ENCODE measurements at places on chromosomes 11 and 22.

DNA sequence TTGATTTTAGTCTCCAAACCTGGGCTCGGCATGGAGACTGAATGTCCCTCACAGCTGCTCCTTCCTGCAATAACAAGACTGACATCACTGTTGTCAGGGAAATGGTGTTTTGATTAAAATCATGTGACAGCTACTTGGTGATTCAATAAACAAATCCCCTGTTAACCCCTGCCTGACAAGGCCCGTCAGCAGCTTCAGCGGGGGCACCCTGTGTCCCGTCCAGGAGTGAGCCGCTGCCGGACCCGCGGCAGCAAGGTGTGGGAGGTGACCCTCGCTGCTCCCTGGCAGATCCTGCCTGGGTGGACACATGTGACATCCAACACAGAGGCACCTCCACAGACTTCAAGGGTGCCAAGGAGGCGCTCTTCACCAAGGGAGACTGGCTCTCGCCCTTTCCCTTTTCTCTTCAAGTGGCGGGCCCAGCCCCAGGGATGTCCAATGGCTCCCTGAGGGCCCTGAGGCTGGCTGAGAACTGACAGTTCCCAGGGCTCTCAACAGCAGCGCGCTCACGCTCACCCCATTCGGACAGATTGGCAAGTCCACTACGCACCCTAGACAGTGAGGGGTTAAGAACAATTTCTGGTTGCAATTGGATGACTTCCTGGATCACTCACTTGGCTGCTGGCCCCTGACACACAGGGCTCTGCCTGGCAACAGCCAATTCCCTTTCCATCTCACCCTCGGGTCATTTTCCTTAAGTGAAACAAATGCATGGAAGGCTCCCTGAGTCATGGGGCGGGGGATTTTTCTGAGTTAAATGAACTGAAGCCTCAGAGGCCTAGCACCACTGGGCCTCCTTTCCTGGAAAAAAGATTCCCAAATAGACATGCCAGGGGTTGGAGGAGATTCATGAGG, 30.7 kb downstream of the PPP2R1B start:
- DNase-seq, result peak; percentile 96

DNA sequence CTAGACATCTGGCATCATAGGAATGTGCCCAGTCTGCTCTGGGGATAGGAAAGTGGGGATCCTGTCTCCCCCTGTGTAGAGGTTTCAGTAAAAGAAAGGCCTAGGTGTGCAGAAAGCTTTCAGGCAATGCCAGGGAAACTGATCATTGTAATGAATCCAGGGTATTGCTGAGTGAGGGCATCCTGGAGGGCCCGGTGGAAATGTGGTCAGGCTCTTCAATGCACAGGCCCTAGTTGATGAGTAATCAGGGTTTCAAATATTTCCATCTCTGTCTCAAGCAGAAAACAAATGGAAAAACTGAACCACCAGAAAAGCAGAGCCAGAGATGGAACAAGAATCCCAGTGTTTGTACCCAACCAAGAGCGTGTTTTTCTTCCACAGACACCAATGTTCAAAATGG, 2.0 kb downstream of the CD3E start:
- DNase-seq, result no peak

GRCh38 chr11:122215244-122215992, 99.4 kb upstream of the BLID start:
- peak; percentile 68 for DNase-seq

DNA sequence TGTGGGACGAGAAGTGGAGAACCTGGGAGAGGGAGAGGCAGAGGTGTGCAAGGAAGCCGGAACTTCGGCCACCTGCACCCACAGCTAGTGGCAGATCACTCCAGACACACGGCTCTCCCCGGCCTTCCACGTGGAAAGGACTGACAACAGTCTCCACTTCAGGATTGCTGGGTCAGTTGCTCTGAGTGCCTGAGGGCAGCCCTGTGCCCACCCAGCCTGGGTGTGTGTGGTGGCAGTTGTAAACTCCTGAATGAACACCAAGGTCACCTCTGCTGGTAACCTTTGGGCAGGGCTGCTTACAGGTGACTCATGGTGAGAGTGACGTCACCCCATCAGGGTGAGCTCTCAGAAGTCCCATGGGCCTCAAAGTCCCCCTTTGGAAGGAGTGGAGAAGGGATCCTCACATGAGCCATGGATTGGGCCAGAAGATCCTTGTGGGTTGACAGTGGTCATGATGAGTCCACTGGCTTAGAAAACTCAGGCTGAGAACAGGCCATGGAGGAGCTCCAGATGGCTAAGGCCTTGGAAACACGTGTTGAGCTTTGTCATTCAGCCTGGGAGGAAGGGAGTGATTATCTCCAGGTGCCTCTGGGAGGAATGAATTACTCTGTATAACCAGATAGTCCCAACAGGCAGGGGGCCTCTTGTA, 71.3 kb downstream of the BCR start:
- no peak for DNase-seq

DNA sequence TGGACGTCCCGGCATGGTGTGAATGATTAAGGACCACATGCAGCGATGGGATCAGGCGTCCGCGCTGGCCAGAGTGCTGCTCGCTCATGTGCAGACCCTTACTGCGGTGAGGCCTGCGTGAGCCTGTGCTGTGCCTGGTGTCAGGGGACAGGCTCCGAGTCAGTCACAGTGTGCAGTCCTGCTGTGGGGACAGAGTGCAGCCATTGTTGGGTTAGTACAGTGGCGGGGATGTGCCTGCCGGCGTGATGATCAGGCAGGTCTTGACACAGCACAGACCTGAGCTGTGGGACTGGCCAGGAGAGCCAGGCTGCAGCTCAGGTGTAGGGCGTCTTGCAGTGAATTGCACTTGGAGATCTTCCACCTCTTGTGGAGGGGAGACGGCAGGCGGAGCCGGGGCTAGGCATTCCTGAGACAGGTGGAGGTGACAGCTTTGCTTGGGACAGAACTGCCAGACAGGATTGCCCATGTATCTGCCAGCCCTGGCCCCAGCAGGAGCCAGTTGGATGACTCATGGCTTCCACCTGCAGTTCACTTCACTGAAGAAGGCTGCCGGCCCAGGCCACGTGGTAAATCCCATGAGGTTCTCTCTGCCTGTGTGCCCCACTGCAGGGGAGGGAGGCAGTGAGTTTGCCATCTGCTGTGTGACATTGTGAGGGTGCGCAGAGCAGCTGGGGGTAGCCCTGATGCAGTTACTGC, 17.3 kb downstream of the TRMU start:
- no peak for DNase-seq

DNA sequence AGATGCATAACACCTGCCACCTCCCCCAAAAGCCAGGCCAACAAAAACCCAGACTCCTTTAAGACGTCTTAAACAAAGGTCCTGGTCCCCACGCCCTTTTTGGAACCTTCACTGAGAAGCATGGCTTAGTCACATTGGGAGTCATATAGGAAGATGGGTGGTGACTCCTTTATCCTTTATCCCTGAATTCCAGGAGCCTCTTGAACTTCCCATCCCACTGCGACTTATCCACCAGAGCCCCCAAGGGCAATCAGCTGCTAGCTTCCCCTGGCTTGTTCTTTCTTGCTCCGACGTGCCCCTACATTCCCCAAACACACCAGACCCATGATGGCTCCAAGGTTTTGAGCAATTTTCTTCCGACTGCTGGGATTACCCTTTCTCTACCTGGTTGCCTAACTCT, 567.0 kb upstream of the CADM1 start:
- no peak for DNase-seq

DNA sequence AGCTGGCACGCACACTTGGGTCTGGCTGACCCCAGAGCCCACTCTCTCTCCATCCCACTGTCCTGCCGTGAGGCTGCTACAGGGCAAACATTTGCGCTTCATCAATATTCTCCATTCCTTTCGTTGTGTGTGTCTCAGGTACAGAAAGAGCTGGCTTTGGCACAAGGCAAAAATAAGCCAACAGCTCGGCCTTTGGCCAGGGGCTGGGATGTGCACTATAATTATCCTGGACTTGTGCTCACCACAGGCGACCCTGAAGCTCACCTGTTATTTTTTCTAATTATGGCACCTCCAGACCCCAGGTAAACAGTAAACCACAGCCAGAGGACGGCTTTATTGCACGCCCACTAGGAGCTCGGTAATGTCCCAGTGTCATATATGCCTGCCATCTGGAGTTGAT, 10.9 kb downstream of the ZMAT5 start:
- no peak for DNase-seq

DNA sequence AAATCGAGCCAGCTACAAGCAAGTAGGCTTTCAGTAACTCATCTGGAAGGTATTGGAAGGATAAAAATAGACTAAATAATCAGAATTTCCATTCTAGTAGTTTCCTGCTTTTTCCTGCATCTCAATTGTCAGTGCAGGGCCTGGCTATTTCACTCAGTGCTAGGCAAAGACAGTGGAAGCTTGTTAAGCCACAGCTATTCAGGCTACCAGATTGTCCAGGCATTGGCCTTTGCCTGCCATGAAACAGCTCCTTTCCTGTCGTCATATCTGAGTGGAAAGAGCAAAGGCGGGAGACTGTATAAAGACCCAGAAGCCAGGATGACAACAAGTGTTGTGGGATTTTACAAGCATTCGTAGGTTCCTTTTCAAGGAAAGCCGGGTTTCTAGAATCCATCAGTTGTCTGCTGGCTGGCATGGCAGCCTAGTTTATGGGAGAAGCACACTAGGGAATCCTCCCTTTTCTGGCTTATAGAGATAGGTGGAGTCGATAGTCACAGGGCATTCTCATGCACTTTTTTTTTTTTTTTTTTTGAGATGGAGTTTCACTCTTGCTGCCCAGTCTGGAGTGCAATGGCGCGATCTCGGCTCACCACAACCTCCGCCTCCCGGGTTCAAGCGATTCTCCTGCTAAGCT, 2.0 kb upstream of the TNRC6B start:
- DNase-seq, result no peak

DNA sequence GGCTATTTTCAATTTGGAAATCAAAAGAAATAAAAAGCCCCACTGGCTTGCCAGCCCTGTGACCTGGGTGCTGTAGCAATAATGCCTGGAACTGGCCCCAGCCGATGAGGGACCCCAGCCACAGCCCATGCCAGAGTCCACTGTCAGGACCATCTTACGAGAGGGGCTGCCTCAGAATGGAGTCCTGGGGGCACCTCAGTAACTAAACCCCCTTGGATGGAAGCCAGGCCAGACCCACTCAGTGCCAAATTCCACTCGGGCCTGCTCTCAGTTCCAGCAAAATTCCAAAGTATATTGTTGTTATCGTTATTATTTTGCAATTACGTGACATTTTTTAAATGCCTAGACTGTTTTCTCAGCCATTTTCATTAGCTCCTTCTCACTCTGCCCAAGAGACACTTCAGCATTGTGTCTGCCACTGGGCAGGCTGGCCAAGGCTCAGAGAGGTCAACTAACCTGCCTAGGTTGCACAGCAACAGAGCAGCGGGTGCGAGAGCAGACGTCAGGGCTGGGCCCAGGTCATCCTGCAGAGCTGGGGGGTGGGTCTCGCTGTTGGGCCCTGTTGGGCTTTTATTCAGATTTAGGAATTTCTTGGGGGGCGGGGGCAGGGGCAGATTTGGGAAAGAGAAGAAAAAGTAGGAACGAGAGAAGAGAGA, 19.5 kb downstream of the CDKN1C start:
- DNase-seq, result no peak
